ENCODE measurements at places on chromosomes 16 and 17.

GRCh38 chr17:15431196-15431595, 36.2 kb downstream of the CDRT4 start:
- no peak for DNase-seq

DNA sequence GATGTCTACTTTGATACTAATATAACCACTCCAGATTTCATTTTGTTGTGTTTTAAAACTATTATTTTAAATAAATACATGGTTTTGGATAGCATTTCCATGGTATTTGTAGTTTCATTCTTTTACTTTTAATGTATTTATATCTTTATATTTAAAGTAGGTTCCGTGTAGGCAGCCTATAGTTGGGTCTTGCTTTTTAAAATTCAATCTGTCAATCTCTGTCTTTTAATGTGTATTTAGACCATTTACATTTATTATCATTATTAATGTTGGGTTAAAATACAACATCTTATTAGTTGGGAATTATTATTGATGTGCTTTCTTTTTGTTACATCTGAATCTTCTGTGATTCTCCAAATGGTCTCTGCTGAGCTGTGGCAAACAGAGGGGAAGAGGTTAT, 412.1 kb downstream of the NPIPA7 start:
- DNase-seq = no peak

- DNase-seq = no peak
Observed at GRCh38 chr16:9964426-9964825, 217.8 kb downstream of the GRIN2A start.

DNA sequence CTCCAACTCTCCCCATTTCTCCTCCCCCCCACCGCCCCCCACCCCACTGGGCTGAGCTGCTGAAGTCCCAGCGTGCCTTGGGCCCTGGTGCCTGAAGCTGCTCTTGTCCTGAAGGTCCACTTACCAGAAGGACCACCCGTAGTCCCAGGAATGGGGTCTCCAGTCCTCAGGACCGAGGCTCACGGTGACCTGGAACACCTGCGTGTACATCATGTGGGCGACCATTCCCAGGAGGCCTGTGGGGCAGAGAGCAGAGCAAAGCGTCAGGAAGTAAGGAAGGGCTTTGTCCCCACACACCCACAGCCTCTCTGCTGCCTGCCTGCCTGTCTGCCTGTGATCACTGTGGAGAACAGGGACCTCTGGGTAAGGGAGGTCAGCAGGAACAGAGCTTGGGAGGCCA, 218.7 kb downstream of the GSG1L start:
- DNase-seq = no peak

DNA sequence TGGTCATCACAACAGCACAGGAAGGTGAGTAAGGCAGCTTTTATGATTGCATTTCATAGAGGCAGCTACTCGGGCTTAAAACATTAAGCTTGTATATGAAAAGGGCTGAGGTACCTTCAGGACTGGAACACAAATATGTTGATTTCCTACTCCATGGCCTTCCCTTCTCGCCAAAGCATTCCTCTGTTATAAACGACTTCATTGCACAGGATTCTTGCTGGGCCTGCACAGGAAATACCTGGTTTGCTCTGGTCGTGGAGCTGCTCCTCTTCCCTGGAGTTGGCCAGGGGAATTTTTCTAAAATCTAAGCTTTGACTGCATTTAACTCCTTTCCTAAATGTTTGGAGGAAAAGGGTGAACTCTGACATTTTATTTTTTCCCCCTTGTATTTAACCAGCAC, 49.0 kb downstream of the CHD9 start:
- no peak for DNase-seq

- no peak for DNase-seq
Observed at GRCh38 chr16:82533189-82533588, 93.6 kb upstream of the CDH13 start.

GRCh38 chr16:85393674-85394451, 219.3 kb upstream of the GSE1 start:
- peak; percentile 60 for DNase-seq
